ENCODE measurements at places on chromosomes 3 and 15.

DNA sequence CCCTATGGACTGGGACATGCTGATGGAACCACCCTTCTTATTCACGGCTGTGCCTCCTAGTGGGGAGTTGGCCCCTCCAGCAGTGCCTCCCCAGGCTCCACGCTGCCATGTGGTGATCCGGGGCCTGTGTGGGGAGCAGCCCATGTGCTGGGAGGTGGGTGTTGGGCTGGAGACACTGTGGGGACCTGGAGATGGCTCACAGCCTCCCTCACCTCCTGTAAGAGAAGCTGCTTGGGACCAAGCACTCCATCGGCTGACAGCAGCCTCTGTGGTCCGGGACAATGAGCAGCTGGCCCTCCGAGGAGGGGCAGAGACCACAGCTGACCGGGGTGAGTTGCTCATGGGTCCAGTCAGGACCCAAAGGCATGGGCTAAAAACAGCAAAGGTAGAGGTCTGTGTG is 9.1 kb downstream of the ALG3 start:
- DNase-seq: no peak

DNA sequence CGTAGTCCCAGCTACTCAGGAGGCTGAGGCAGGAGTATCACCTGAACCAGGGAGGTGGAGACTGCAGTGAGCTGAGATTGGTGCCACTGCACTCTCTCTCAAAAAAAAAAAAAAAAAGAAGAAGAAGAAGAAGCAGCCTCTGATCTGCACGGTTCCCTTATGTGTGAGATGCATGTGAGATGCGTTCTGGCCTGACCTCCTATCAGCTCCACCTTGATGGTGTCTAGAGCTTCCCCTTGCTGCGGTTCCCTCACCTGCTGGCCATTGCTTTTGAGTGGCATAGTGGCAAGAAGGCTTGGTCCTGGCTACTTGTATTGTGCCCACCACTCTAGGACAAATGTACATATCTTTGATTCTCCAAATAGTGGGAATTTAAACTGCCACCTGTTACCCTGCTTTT is 49.4 kb upstream of the CFAP161 start:
- no peak for DNase-seq

GRCh38 chr3:190306026-190306425 is 16.2 kb downstream of the CLDN1 start:
- no peak for DNase-seq

DNA sequence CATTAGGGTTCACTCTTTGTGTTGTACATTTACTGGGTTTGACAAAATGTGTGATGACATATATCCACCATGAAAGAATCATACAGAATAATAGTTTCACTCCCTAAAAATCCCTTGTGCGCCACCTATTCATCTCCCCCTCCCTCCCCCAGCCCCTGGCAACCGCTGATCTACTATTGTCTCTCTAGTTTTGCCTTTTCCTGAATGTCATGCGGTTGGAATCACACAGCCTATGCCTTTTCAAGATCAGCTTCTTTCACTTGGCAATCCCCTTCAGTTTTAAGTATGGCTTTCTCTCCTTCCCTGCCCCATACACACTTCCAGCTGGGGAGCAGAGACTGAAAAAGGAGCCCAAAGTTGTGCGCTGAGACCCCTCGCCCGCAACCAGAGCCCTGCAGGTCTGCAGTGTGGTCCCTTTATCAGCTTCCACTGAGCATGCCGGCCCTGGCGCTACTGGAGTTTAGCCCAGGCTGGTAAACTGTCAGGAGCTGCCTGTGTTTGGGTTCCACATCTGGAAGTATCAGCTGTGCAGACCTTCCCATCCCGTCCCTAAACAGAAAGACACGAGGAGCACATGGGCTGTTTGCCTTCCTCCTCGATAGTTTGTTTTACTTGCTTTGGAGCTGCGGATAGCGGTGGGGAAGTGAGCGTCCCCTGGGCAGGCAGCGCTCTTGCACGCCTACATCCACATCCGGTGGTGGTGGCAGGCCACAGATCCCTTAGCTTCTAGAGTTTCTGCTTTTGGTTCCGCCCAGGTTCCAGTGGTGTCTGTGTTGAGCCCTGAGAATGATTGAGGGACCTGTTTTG is 12.3 kb downstream of the BOC start:
- DNase-seq: no peak

DNA sequence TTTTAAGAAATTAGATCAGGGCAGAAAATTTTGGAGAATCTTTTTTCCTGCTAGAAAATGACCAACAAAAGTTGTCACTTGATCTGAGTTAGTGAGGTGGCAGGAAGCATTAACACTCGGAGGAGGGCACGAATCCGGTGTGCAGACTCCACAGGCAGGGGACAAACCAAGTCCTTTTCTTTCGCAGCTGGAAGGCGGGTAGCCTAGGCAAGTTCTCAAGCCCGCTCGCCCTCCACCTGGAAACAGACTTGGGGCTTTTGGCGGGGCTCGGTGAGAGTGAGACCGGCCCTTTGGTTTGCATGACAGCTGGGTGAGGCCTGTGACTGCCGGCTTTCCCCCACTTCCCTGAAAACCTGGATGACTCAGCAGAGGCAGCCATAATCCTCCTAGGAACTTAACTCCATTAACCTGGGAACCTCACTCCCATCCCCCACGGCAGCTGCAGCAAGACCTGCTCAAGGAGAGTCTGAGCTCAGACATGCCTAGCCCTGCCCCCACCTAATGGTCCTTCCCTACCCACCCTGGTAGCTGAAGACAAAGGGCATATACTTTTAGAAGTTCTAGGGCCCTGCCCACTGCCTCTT is 134.8 kb downstream of the MFSD1 start:
- DNase-seq: no peak

GRCh38 chr15:65414841-65415621 is 7.7 kb downstream of the IGDCC4 start:
- no peak for DNase-seq

- DNase-seq: no peak
Observed at GRCh38 chr15:94297558-94297957, 66.2 kb downstream of the MCTP2 start.

- DNase-seq: no peak
Observed at GRCh38 chr3:126423191-126424038, 28.7 kb downstream of the CFAP100 start.

GRCh38 chr15:89751748-89752147 is 699 bp upstream of the MESP1 start:
- DNase-seq: no peak

DNA sequence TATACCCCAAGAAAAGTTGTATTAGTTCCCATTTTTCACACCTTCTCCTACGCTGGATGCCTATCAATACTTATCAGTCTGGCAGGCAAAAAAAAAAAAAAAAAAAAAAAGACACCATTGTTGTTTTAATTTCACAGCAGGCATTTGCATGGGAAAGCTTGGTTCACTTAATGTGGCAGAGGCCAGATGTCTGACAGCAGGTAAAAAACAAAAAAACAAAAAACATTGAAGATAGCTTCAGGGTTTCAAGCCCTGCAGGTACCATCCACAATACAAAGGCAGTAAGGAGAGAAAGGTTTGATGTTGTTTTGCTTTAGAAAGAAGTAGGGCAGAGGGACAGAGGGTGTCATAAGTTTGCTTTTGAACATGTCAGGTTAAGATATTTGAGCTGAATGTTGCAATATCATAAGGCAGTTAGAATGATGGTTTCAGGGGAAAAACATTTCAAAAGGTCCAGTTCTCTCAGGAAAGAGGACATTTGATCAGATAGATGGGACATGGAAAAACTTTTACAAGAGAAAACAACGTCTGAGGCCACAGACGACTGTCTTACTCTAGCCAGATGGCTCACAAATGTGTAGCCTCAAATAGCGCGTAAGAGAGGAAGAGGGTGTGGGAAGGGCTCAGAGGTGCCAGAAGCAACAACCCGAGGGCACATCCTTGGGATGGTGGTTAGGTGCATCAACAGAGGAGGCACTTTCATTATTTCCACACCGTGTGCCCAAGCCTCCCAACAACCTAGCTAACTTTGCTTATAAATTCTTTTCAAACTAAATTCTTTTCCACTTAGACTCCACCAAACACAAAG is 25.7 kb downstream of the PCOLCE2 start:
- DNase-seq: no peak

- DNase-seq: no peak
Observed at GRCh38 chr3:179651687-179652446, 973 bp upstream of the USP13 start.

- no peak for DNase-seq
Observed at GRCh38 chr3:8519156-8519555, 17.5 kb downstream of the LMCD1 start.

DNA sequence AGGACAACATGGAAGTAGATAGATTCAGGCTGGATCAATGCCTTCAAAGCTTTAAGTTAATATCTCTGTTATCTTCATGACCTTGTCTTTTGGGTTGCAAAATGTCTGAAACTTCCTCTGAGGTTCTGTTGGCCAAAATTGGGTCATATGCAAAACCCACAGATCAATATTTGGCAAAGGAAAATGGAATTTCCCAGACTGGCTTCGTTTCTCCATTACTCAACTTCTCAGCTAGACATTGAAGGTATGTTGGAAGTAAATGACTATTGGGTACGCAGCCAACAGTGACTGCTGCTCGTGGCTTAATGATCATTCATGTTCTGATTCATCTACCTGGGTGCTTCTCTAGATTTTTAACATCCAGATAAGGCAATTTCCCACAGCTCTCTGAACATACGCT is 675.4 kb upstream of the SGO1 start:
- DNase-seq: no peak

GRCh38 chr15:85542895-85543331 is 162.5 kb downstream of the AKAP13 start:
- DNase-seq: no peak

DNA sequence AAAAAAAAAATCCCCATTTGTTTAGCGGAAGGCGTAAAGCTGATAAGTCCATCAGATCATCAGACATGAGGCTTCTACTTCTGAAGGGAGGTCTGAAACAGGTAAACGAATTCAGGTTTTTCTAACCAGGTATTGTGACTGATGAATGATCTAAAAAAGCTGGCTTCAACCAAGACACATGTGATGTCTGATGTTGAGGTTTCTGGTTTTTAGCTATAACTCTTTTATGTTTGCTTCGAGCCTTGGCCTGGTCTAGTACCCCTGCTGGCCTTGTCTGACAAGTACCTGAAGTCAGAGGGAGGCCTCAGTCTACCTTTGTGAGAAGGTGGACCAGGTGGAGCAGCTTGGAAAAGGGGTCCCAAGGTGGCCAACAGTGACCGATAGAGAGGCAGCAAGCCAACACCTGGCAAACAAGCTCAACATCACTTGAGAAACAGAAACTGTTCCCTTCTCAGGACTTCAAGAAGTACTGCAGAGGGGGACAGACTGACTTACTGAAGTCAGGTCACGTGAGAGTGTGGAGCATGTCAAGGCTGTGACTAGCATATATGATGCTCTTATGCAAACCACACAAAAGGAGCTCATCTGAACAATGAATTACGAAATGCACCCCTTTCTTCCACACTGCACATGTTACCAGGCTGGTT is 33.0 kb upstream of the CA12 start:
- DNase-seq: no peak

DNA sequence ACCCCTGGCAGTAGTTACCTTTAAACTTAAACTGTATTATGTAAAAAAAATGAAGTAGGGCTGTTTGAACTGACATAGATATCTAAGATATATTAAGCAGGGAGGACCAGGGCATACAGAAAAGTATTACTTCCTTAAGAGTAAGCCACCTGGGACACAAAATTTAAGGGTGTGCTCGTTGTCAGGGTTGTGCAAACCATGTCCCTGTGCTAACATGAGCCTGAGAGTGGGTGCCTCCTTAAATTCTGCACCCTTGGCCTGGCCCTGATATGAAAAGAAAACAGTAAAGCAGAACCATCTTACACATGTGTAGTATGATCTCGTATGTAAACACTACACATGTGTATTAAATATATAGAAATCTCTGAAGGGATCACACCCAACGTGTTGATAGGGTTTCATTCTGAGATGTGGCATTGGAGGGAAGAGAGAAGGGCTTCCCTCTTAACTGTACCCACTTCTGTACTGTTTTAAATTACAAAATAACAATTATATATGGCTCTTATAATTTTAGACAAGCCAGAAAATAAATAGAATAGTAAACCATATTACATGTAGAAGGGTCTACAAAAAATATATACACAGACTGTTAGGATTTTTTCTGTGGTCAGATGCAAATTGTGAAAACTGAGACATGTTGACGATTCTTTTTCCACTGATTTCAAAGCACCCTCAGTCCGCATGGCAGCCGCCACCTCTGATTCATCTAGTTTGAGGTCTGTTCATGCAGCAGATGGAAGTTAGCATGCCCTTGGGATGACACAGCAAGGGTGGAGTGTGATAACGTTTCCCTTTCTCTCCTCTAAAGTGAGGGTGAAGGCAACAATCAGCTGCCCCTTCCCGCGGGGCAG is 400.8 kb upstream of the PROK2 start:
- DNase-seq: no peak

- DNase-seq: no peak
Observed at GRCh38 chr3:133457025-133457424, 57.2 kb downstream of the BFSP2 start.

- no peak for DNase-seq
Observed at GRCh38 chr15:92963794-92964193, 63.7 kb downstream of the CHD2 start.

GRCh38 chr3:194833114-194833910 is 147.6 kb downstream of the FAM43A start:
- no peak for DNase-seq

DNA sequence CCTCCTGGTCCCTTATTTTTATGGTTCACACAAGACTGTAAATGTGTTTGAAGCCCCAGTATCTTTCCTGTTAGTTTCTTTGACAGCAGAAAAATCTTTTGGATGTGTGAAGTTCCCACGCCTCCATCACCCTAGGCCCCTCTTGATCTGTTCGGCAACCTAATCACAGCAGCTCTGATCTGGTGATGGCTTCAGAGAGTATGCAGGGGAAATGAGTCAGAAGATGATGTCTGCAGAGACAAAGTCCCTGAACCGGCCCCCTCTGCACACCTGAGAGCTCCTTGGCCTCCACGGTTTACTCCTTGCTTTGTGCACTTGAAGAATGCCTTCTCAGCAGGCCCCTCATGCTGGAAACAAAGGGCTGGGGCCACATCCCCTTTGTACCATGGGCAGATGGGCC is 63.5 kb downstream of the CLDN11 start:
- no peak for DNase-seq

- no peak for DNase-seq
Observed at GRCh38 chr3:43004282-43004681, 25.2 kb downstream of the GASK1A start.

DNA sequence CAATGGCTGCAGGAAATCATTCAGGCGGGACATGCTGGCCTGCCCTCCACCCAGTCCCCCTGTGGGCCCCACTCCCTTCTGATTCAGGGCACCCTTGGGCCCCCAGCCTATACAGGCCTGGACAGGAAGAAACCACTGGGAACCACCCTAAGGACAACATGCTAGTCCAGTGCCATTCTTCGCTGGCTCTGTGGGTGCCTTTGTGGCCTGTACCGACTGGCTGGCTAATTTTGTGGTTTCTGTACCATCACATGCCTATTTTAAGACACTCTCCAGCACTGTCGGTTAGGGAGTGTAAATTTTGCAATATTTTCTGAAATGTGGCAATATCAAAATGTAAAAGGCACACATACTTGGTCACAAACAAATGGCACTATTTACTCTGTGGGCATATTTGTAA is 61.4 kb upstream of the POLG start:
- DNase-seq: no peak

DNA sequence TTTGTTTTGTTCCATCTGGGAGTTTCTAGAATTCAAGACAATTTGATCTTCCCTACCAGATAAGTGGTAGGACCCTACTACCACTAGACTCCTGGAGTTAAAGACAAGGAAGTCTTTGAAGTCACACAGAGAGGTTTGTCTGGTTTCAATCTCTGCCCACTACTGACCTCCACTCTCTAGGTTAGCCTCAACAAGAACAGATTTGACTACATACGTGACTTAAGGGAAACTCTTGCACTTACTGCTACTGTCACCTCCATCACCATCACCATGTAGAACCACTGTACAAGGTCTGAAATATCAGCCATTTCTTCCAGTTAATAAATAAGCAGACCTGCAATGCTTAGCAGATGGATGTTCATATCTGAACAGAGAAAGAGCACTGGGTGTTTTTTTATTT is 148.3 kb upstream of the ARHGEF26 start:
- no peak for DNase-seq

All from CD4-positive, alpha-beta T cell treated with Interleukin-6 at 100 ng/mL for 8 hours (primary cell).